Activated effector memory CD4-positive, alpha-beta T cell treated with Interleukin-2 at 50 U/mL for 16 hours (primary cell): ENCODE measurements at places on chromosomes 12 and 14.

- DNase-seq: peak; percentile 29
Observed at GRCh38 chr12:121668750-121669520, 519 bp downstream of the MORN3 start.

GRCh38 chr12:112236386-112236785, 111.0 kb downstream of the TRAFD1 start:
- DNase-seq: no peak

- no peak for DNase-seq
Observed at GRCh38 chr14:92850492-92850891, 56.4 kb downstream of the GOLGA5 start.

DNA sequence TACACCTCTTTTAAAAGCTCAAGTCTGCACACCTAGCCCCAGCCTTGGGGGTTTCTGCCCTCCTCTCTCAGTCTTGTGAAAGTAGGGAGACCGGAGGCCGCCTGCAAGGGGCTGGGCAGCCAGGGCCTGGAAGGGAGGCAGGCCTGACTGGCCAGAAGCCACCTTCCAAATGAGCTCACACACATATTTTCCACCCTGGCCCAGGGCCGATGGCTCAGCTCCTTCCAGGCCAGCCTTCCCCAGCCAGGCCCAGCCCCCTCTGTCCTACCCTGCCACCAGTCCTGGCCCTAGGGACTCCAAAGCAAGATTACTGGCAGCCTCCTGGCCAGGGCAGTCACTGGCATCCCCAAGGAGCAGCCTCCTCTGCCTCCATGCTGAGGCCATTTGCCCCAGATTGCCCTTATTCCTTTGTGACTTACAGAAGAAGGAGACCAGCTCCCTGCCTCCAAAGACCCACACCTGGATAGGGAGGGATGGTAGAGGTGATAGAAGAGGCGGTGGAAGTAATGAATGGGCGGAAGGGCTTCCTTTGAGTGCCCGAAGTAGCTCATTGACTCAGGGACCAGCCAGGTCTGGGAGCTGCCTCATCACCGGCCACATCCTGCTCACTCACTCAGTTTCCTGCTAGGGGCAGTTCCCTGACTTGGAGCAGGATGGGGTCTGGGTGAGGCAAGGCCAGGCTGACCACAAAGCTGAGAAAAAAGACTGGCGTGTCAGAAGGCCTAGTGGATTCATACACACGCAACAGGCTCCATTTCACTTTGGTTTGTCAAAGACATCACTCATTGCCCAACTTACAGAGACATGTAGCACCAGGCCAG, 14.8 kb downstream of the MMP14 start:
- DNase-seq: no peak

DNA sequence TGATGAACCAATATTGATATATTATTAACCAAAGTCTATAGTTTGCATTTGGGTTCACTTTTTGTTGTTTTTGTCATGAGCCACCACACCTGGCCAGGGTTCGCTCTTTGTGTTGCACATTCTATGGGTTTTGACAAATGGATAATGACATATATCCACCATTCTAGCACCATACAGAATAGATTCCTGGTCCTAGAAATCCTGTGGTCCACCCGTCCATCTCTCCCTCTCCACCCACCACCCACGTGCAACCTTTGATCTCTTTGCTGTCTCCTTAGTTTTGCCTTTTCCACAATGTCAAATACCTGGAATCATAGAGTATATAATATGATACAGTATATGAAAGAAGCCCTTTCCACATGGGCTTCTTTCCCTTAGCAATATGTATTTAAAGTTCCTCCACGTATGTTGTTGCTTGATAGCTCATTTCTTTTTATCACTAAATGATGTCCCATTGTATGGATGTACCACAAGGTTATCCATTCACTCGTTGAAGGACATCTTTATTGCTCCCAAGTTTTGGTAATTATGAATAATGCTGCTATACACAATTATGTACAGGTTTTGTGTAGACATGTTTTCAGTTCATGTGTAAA, 7.4 kb downstream of the RPL6 start:
- no peak for DNase-seq

DNA sequence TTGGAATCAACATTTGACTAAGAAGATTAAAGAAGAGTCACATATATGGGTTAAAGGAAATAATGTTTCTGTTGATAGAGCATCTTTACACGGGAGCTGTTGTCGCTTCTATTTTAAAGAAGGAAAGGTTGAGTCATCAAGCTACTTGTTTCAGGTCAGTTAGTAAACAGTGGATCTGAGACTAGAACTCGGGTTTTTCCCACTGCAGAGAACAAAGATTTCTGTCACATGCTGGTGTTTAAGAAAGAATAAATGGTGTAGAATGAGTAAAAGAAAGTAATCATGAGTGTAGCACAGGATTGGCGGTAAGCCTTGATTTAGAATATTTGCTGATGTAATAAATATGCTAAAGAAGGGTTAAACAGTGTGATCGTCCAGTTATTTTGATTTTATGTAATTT, 455.5 kb downstream of the AEBP2 start:
- no peak for DNase-seq

DNA sequence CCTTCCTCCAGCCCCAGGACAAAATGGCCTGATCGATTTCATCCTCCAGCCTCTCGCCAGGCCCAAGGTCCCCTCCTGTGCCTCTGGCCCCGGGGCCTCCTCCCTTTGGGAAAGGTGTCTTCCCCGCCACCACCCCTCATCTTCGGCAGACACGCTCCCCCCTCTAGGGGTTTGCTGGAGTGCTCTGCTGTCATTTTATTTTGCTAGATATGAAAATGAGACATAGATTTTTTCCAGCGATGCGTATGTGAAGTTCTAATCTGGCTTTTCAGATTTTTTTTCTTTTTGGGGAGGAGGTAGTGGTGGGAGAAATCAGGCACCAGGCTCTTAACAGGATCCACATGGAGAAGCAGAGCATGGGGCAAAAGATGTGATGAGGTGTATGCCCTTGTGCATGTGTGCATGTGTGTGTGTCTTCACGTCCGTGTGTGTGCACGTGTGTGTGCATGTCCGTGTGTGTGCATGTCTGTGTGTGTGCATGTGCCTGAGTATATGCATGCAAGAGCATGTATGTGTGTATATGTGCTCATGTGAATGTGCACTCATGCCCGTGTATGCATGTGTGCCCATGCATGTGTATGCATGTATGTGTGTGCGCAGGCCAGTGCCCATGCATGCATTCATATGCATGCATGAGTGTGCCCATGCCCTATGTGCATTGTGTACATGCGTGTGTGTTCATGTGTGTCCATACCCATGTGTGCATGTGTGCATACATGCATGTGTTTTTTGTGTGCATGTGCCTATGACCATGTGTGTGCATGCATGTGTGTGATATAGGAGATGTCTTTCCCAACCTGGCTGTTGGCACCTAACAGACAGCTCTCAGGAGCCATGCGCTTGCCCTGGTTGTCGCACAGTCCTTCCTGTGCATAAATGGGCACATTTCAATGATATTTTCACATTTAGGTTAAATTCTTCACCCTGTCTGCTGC, 203.0 kb downstream of the RBM19 start:
- no peak for DNase-seq

DNA sequence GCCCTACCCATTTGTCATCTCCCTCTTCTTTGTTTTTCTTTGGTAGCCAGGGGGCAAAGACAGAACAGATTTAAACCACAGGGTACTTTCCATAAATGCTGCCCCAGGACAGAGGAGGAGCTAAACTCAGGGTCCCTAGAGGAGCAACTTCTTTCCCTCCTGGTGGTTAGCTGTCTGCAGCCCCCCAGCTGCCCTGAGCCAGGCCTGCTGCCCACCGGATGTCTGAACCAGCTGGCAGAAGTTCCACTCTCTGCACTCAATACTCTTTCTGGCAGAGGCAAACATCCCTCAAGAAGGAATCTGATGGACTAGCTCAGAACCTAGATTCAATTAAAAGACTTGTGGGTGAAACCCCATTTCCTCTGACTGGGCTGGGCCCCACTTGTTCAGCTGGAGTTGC, 10.7 kb downstream of the VDR start:
- no peak for DNase-seq

DNA sequence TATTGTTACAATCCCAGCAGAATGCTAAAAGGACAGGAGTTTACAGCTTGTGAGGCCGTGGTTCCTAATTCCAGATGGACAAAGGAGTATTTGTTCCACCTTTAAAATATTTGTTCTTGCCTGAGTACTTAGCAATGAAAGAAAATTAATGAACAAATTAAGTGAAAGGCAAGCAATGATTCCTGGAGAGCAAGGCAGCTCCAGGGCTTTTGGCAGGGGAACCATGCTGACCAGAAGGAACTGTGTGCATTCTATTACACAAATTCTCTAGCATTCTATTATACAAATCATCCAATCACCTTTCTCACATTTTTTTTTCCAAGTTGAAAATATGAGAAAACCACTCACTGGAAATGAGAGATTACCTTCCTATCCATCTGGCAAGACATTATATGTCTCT, 1.8 kb upstream of the BMAL2 start:
- no peak for DNase-seq

DNA sequence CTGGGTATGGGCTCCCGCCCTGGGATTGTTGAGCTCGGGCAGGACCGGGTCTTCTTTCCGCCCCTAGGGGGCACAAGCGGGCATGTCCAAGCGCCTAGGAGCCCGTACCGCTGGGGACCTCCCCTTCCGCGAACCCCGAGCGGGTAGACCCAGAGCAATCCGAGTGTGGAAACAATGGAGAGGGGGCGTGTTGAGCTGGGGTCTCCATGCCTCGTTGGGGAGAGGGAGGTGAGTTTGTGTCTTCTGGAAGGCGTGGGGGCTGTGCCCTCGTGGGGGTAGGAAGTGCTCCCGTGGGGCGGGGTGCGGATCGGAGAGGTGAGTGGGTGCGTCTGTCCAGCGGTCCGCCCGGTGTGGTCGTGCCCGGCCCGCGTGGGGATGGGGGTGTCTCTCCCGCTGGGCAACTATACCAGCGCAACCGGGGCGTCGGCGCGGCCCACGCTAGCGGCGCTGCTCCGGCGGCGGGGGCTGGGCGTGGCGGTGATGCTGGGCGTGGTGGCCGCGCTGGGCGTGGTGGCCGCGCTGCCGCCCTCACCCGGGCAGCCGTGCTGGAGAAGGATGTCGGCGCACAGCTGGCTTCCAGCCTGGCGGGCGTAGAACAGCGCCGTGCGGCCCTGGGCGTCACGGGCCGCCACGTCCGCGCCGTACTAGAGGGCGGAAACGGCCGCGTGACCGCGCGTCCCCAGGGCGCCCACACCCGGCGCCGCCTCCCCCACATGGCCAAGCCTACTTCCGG, 12.2 kb downstream of the AGAP2 start:
- DNase-seq: no peak

- no peak for DNase-seq
Observed at GRCh38 chr12:130179191-130179590, 16.9 kb downstream of the FZD10 start.

GRCh38 chr12:78330131-78330530, 499.4 kb downstream of the NAV3 start:
- DNase-seq: no peak

GRCh38 chr12:5068126-5068525, 24.4 kb downstream of the KCNA5 start:
- DNase-seq: no peak

DNA sequence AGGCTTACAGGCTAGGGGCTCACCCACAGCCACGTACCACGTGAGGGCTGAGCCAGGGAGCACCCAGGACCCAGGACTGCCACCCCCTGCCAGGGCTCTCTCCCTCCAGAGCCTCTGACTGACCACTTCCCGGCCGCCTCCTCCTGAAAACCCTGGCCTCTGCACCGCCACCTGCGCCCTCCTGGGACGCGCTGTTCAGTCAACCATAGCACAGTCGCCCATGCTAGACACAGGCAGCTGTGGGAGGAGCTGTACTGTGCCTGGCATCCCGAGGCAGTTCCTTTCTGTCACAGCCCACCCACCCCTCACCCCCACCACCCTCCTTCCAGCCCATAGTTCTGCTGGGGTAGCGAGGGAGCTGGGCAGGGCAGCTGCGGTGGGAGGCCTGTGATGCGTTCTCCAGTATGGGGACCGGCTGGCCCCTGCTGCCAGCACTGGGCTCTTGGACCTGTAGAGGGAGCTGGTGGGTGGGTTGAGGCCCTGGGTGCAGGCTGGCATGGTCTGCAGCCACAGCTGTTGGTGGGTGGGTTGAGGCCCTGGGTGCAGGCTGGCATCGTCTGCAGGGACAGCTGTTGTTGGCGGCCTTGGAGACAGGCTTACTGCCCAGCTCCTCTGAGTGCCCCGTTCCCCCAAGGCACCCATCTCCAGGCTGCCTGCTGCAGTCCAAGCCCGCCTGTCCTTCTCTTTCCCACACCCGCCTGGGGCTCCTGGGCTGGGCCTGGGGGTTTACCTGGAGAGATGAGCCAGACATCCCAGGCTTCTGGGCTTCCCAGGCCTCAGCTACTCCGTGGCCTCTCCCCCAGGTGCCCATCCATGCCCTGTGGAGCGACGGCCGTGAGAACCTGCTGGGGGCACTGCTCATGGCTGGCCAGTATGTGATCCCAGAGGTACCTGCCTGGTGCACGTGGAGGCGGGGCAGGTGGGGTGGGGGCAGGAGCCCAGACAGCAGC, 11.5 kb downstream of the ASPG start:
- DNase-seq: no peak

GRCh38 chr12:62191491-62192179, 68.6 kb upstream of the USP15 start:
- peak; percentile 2 for DNase-seq
